ENCODE measurements at places on chromosomes 11 and 22.
A peak's percentile ranks its signal among the peaks of the same experiment; 100 is the strongest.

GRCh38 chr22:30910358-30910757 is 58.2 kb downstream of the MORC2 start:
- no peak for DNase-seq

DNA sequence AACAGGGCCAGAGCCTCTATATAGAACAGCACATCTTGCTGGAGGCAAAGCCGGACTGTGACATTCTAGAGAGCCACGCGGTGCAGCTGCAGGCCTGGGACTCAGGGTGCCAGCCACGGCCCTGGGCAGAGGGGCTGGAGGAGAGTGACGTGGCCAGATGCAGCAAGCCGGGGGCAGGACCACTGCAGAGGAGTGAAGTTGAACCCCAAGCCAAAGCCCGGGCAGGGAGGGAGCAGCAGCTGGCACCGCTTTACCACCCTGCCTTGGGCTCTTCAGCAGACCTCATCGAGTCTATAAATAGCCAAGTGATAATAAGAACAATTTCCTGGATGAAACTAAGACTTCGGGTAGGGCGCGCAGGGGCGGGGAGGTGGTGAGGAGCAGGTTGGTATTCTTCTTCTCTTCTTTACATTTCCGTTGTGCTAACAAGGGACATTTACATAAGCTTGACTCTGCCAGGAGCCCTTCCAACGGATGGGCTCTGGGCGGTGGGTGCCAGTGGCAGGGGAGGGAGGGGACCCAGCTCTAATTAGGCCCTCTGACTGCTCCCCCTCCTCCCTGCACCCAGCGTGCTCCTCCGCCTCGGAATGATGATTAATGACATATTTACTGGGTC is 110.2 kb downstream of the ST3GAL4 start:
- DNase-seq, result peak; percentile 66

GRCh38 chr22:30921108-30921507 is 47.5 kb downstream of the MORC2 start:
- DNase-seq, result no peak

DNA sequence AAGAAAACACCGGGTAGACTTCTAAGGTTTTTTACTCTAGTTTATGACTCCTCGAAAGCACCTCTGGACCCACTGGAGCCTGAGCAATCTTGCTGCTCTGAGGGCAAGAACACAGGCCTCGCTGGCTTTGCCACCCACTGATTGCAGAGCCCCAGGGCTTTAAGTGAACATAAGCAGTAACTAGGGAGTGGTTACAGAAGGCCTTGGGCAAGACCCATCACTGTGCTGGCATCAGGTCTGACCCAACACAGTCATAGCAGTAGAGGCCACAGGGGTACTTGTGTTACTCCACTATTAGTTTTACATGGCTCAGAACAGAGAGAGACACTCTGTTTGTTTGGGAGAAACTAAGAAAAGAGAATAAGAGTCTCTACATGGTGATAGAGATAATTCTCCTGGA is 684.5 kb downstream of the FAM181B start:
- DNase-seq, result no peak

GRCh38 chr11:8262552-8263108 is 1.0 kb downstream of the LMO1 start:
- peak; percentile 91 for DNase-seq

- no peak for DNase-seq
Observed at GRCh38 chr11:5923794-5924193, 18.3 kb upstream of the OR56A3 start.

- no peak for DNase-seq
Observed at GRCh38 chr22:27892064-27892463, 27.0 kb downstream of the PITPNB start.

- no peak for DNase-seq
Observed at GRCh38 chr11:122732342-122733315, 77.1 kb downstream of the UBASH3B start.

- DNase-seq, result no peak
Observed at GRCh38 chr11:16986434-16987204, 27.6 kb downstream of the PLEKHA7 start.

DNA sequence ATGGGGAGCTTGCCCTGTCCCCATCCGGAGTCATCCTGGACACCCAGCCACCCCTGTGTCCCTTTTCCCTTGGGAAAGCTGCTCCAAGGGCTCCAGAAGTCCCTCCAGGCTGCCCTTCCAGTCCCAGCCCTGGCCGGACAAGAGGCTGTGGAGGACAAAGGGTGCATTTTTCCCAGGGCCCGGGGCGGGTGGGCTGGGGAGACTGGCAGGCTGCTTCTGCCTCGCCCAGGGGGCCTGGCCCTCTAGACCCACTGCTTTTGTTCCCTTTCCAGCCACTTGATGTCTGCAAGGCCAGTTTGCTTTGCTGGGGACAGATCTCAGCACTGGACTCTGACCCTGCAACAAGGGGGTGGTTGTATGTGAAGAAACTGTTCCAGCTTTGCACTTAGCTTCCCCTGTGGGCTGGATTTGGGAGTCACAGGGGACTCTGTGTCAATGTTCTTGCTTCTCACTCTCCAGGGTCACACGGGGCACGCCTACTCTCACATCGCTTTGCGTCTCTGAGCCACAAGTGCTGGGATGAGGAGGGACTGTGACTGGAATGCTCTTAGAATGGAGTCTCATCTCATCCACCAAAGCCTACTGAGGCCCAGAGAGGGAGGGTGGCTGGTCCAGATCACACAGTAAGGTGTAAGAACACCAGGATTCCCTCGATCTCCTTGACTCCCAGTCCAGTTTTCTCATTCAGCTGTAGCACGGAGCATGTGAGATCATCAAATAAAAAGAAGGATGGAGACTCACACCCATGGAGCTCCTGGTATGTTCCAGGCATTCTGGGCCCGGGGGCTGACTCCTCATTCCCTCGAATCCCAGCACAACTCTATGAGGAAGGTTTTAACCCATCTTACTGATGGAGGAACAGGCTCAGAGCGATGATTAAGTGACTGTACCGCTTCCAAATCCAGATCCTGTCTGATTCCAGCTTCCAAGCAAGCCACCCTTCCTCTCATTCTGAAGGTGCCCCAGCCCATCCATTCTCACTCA is 59.9 kb downstream of the FBXO7 start:
- no peak for DNase-seq

GRCh38 chr11:106331176-106331575 is 253.7 kb downstream of the AASDHPPT start:
- DNase-seq, result no peak

- no peak for DNase-seq
Observed at GRCh38 chr22:33758961-33759360, 161.3 kb downstream of the LARGE1 start.

GRCh38 chr11:67539550-67539949 is 16.3 kb upstream of the CABP2 start:
- no peak for DNase-seq

- no peak for DNase-seq
Observed at GRCh38 chr11:26583550-26583949, 11.5 kb upstream of the MUC15 start.

GRCh38 chr11:102521121-102521520 is 9.4 kb downstream of the MMP7 start:
- no peak for DNase-seq

GRCh38 chr11:18416459-18416858 is 4.3 kb downstream of the LDHC start:
- no peak for DNase-seq

DNA sequence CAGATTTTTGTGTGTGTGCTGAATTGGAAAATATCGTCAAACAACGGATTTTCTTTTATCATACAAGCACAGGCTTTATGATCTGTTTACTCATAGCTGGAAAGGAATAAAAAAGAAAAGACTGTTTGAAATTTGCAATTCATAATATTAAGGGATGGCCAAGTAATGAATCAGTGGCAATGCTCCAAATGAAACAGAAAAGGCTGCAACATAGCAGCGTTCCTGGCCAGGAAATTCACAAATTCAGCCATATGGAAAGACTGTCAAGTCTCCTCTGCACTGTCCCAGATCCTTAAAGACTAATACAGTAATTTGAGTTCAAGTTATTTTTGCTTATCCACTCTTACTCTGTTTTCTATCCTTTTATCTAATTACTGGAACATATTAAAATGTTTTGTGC is 98.2 kb downstream of the MSANTD4 start:
- no peak for DNase-seq
